ENCODE measurements at places on chromosomes 3 and 15. TPM values are rescaled to one million over a fixed set of nuclear protein-coding genes. Genes with fewer than 3 reads are reported as not detected.

GRCh38 chr3:79506751-79507150 is 261.0 kb downstream of the ROBO1 start:
- no peaks in the 10 kb centered on the region for H3K36me3 ChIP-seq
- no peak for DNase-seq
- H3K4me1 ChIP-seq, result no peaks in the 10 kb centered on the region
- no peak overlapping the region for H3K4me3 ChIP-seq
- H3K27me3 ChIP-seq, result no peaks in the 10 kb centered on the region
- H3K27ac ChIP-seq, result no peak overlapping the region

DNA sequence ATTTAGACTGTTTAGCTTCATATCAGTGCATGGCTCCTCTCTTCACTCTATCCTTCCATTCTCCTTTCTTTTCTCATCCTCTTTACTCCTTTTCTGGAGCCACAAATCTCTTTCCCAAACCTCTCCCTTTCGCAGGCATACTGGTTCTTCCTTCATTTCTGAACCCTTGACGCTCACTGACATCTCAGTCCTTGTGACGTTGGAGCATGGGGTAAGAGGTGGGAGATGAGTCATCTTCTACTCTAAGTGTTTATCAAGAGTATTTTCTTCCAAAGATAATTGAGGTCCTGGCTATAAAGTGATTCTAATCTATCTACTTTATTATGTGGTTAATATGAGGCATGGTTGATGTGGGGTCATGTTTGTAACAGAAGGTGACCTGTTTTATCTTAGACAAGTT is 414.2 kb downstream of the AGBL1 start:
- no peak for DNase-seq
- H3K4me1 ChIP-seq, result no peaks in the 10 kb centered on the region
- no peaks in the 10 kb centered on the region for H3K36me3 ChIP-seq
- H3K27ac ChIP-seq, result no peak overlapping the region
- H3K27me3 ChIP-seq, result no peaks in the 10 kb centered on the region

GRCh38 chr15:65399997-65400396 is 22.2 kb upstream of the IGDCC3 start:
- DNase-seq, result no peak
- no peak overlapping the region for H3K27ac ChIP-seq
- no peaks in the 10 kb centered on the region for H3K27me3 ChIP-seq
- no peak overlapping the region for H3K4me3 ChIP-seq

CHL1 gene
- not detected for total RNA-seq

IGSF10 gene
- total RNA-seq, result 0.02 TPM

DNA sequence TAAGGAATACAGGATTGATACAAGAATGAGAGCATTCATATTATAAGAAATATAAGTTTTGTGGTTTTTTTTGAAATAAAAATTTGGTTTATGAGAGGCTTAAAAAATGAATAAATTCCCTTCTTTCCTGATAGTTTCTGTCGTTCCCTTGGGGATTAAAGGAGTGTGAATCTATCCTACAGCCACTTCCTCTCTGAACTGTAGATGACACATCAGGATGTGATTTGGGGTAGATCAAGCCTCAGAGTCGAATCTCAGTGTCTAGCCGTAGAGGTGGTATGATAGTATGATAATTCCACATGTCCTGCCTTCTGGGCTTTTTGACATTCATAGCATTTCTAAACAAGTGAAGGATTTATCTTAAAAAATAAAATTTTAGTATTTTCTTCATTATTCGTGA is 343.1 kb downstream of the LPP start:
- H3K4me3 ChIP-seq, result no peak overlapping the region
- H3K27ac ChIP-seq, result no peak overlapping the region
- H3K36me3 ChIP-seq, result no peaks in the 10 kb centered on the region
